ENCODE measurements at places on chromosomes 1 and 21.

GRCh38 chr1:96703186-96703585 is 18.4 kb upstream of the PTBP2 start:
- DNase-seq = no peak

GRCh38 chr1:29809446-29810120 is 573.3 kb downstream of the PTPRU start:
- DNase-seq = no peak

- DNase-seq = no peak
Measured at GRCh38 chr1:165423136-165423535, 21.8 kb downstream of the RXRG start.

DNA sequence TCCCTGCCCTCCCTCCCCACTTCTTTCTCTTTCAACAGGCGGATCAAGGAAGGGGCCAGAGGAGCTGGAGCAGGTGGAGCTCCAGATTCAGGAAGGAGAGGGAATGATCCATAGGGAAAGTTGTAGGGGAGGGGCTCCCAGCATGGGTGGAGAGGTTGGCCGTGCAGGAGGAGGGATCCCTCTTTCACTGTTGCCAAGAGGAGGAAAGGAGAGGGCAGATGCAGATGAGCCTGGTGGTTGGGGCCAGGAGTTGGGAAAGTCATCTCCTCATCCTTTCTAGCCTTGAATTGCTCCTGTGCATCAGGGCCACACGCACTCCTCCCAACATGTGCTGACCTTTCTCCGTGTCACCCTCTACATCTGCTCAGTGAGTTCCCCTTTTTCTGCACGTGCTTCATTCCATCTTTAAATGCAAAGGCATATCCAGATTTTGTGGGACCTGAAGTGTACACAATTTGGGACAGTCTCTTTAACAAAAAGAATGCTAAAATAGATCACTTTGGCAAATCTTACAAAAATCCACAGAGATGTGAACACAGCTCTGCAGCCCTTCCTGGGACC is 32.4 kb downstream of the ZBTB18 start:
- DNase-seq = no peak

DNA sequence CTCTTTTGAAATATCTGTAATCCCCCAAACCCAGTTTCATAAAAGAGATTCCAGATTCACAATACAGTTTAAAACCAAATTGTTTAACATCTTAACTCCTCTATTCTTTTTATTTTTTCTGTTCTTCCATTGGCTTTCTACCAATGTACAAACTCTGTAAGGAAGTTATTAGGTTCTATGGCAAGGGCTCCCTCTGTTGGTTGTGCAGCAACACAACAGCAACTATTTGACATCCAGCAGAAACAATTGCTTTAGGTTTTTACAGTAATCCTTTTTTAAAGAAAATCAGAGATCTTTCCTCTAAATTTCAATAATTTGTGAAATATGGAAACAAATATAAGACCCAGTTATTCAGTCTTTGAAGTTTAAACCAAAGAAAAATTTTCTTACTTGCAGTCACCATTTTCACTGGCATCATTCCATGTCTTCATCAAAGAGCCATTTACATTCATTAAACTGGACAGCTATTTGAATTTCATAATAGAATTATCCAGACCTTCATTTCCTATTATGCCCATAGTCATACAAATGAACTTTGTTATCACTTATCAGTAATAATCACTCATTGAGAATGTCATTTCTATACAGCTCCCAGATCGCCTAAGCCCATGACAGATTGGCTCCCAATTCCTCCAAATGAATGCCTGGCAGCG is 46.5 kb upstream of the RNF11 start:
- DNase-seq = peak; percentile 58
